Neural crest cell (in vitro differentiated cells): ENCODE measurements at places on chromosomes 12 and 14.

GRCh38 chr12:86838711-86839110 lies 582.5 kb upstream of the MGAT4C start:
- no peak for DNase-seq

GRCh38 chr14:87944987-87945604 lies 47.9 kb downstream of the GALC start:
- DNase-seq = no peak

GRCh38 chr12:115570069-115570777 lies 707.3 kb downstream of the MED13L start:
- DNase-seq = no peak

- DNase-seq = no peak
These were observed 994 bp downstream of the PRORP start for GRCh38 chr14:35123388-35123703.

DNA sequence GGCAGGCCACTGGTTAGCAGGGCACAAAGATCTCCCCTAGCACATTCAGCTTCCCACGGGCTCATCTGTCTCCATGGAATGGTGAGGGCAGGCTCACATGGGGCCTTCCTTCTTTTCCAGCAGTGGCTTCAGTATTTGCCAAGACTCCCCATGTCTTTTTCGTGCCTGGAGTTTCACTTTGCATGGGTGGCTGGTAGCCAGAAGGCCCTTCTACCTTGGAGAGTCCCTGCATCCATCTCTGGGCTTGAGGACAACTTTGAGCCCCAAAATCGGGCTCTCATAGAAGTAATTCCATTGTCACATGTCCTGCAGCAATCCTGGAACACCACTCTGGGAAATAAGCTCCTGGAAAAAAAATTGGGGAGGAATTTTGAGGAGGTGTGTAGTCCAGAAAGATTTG lies 42.1 kb downstream of the NFKBIA start:
- DNase-seq = no peak

- no peak for DNase-seq
These were observed 156.1 kb upstream of the TMEM260 start for GRCh38 chr14:56423544-56423943.

DNA sequence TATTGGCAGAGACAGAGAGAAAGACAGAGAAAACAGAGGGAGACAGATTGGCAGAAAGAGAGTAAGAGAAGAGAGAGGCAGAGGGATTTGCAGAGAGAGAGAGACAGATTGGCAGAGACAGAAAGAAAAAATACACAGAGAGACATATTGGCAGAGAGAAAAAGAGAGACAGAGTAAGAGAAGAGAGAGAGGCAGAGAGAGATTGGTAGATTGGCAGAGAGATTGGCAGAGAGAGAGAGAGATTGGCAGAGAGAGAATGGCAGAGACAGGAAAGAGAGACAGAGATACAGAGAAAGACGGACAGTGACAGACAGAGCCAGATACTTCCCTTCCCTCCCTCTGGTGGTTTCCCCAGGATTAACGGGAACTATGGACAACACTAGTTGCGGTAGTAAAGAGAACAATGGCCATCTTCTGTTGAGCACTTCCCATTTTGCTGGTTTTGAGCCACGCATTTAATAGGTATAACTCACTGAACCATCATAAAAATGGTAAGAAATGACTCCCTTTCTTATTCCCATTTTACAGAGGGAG lies 2.6 kb upstream of the NOS1 start:
- no peak for DNase-seq

- DNase-seq = no peak
These were observed 13.9 kb downstream of the DNM1L start for GRCh38 chr12:32693036-32693435.

DNA sequence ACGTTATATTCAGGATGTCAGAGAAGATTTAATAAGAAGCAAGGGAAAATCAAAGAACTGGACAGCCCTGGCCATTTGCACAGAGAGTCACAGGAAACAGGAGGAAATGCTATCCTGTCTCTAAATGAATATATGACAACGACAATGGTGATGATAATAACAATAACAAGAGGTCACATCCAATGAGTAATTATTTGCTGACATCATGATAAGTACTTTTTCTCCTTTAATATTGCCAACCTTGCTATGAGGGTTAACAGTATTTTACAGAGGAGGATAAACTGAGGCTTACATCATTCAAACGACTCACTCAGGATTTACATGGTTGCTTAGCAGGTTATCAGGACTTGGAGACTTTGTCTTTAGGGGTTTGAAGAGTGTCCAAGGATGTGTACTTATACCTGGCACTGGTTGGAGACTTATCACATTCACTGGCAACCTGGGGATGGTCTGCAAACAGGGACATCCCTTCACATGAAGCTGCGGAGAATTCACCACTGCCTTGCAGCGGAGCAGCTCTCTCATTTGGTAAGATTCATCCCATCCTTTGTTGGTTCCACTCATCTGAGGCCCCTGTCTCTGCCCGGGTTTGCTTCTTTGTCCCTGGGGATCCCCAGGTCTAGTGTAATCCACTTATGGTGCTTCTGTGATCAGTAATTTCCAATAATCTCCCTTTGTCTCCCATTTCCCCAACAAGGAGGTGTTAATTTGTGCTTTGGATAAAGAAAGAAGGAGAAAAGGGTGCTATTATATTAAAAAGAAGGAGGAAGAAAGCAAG lies 637.8 kb downstream of the BCL11B start:
- no peak for DNase-seq

GRCh38 chr12:73421832-73422231 lies 1115.8 kb upstream of the ATXN7L3B start:
- no peak for DNase-seq

GRCh38 chr14:54194501-54194900 lies 202.3 kb upstream of the CDKN3 start:
- no peak for DNase-seq
